ENCODE measurements at places on chromosomes 11 and 22. TPM values are rescaled to one million over a fixed set of nuclear protein-coding genes. Genes with fewer than 3 reads are reported as not detected.

- DNase-seq, result no peak
Measured at GRCh38 chr11:90220391-90220790, 2.5 kb downstream of the CHORDC1 start.

IGSF22 gene
- total RNA-seq, result not detected

PRR5 gene
- total RNA-seq, result 10.6 TPM

GRCh38 chr22:44941207-44941606, 68.6 kb downstream of the PHF21B start:
- DNase-seq, result no peak

- DNase-seq, result peak; percentile 42
Measured at GRCh38 chr11:69539416-69540117, 58.1 kb downstream of the LINC01488 start.

OR8H1 gene
- not detected for total RNA-seq

NOX4 gene
- 11.8 TPM for total RNA-seq

NXPE2 gene
- 0.82 TPM for total RNA-seq

USH1C gene
- total RNA-seq, result not detected

OR2AG2 gene
- total RNA-seq, result 0.41 TPM

DNA sequence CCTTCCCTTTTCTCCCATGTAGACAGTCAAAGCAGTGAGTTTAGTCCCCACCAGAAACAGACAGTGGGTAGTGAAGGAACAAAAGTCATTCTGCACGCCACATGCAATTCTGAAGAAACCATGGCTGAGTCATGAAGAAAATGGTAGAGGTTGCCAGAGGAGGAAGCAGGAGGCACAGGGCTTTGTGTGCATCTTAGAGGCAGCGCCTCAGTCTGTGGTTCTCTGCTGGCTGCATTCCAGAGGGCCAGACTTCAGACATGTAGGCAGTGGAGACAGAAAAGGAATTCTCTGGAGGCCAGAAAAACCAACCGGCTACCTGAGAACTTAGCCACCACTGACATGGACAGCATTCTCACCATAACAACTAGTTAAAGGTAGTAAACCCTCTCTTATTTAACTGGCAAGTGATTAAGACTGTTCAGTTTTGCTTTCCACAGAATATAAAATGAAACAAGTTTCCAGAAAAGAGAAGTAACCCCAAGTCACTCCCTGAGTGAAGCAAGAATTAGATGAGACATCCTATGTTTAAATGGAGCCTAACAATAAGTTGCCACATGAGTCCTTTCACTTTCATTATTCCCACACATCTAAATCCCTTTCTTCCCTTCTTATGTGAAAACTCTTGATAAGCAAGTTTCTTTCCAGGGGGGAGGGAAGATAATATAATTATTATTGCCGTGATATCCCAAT, 556.1 kb downstream of the SOX6 start:
- DNase-seq, result no peak

ASPHD2 gene
- total RNA-seq, result 14.3 TPM

TSGA10IP gene
- not detected for total RNA-seq

CARD10 gene
- total RNA-seq, result 4.1 TPM

- DNase-seq, result no peak
Measured at GRCh38 chr22:35593071-35593890, 23.8 kb downstream of the MB start.

GRCh38 chr22:38984224-38984623, 2.1 kb downstream of the APOBEC3B start:
- no peak for DNase-seq

KRTAP5-7 gene
- under 0.01 TPM for total RNA-seq

OR8G5 gene
- total RNA-seq, result not detected

GRCh38 chr11:66107600-66108510, 37.8 kb downstream of the PACS1 start:
- DNase-seq, result no peak

DNA sequence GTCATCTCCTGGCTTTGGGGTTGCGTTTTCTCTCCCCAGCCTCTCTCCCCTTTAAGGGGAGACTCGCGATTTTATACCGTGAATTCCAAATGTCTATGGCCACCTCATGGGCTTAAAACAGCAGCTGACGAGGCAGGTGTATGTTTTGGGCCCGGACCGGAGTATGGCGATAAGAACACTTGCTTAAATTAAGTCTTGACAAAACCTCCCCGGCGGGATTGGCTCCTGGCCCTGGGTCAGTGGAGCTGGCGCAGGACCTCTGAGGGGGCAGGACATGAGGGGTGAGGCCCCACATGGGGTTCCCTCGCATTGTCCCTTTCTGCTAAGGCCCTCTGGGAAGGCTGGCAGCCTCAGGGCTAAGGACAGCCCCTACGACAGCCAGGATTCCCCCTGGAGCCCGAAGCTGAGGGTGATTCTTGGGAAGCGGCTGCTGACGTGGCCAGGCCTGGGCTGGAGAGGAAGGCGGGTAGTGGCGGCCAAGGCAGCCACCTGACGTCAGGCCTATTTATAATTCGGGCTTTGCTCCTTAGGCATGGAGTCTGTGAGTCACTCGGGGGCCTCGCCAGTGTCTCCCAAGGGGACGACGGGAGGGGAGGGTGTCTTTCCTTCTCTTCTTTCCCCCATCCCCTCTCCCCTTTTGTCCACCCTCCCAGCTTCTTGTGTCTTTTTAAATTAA, 12.7 kb downstream of the MYO18B start:
- peak; percentile 24 for DNase-seq

GRCh38 chr11:897253-898142, 13.1 kb downstream of the CHID1 start:
- DNase-seq, result no peak

DNA sequence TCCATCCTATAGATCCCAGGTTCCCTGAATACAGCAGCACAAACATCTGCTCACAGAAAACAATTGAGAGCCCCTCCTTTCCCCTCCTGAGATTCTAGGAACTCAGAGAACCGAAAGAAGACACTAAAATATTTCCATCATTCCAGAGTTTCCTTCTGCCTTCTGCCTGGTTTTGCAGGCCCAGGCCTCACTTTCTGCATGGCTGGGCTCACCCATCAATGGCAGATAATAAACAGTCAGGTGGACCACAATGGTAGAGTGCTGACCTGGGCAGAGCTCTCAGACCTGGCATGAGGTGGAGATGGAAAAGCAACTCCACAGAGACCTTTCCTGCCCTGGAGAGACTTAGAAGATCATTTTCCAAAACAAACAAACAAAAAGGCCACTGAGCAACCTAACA, 389.1 kb downstream of the NXPE2 start:
- DNase-seq, result no peak

DNA sequence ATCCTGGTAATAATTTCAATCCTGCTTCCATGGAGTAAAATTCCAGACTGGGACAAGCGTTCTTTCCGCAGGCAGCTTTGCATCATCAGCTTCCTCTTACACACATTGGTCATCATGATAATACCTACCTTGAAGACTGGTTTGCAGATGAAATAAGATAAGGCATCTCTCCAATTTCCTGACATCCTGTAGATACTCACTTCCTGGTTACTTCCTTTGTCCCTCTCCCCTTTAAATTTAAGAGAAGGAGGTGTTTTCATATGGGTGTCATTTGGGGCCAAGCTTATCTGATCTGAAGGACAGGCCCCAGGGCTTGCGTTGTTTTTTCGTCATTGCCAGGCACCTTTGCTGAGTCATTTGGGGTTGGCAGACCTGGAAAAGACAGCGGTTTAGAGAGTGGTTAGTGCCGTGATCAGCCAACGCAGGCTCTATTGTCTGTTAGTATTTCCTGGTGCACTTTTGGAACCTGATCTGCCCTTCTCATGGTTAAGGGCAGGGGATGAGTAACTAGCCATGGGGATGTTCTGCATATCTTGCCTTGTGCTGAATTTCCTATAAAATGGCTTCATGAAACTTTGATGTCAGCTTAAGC, 24.1 kb downstream of the GRAMD1B start:
- no peak for DNase-seq

DNA sequence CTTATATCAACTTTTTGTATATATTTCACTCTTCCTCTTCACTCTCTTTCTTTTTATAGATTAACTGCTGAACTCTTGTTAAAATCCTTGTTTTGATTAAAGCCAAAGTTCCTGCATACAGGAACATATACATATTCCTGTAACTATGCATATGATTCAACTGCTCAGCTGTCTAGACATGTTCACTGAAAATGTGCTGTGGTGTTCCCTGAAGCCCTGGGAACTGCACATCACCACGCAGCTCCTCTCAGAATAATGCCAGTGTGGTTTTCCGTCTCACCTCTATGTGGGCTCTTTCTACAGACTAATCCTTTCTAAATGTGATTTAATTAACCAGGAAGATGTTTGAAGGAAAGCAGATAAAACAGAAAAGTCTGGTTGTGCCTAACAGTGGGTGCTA, 25.6 kb upstream of the MMP12 start:
- DNase-seq, result no peak

UPB1 gene
- 0.41 TPM for total RNA-seq

Measured in frontal cortex (tissue), 4 donors.